CD4-positive, alpha-beta T cell treated with Interleukin-1 beta for 1 hour (primary cell): ENCODE measurements at places on chromosomes 16 and 17.
A peak's percentile ranks its signal among the peaks of the same experiment; 100 is the strongest.

DNA sequence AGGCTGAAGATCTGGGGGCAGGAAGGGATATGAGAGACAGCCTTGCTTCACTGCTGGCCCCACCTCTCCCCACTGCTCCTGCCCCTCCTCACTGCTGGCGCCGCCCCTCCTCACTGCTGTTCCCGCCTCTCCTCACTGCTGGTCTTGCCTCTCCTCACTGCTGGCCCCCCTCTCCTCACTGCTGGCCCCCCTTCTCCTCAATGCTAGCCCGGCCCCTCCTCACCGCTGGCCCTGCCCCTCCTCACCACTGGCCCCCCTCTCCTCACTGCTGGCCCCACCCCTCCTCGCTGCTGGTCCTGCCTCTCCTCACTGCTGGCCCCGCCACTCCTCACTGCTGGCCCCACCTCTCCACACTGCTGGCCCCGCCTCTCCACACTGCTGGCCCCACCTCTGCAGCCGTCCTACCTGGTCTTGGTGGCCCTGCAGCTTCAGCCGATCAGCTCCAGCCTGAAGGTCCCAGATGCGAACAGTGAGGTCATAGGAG, 9.5 kb upstream of the PAM16 start:
- DNase-seq, result no peak

- DNase-seq, result no peak
Measured at GRCh38 chr17:77034677-77035424, 105.9 kb upstream of the SEC14L1 start.

DNA sequence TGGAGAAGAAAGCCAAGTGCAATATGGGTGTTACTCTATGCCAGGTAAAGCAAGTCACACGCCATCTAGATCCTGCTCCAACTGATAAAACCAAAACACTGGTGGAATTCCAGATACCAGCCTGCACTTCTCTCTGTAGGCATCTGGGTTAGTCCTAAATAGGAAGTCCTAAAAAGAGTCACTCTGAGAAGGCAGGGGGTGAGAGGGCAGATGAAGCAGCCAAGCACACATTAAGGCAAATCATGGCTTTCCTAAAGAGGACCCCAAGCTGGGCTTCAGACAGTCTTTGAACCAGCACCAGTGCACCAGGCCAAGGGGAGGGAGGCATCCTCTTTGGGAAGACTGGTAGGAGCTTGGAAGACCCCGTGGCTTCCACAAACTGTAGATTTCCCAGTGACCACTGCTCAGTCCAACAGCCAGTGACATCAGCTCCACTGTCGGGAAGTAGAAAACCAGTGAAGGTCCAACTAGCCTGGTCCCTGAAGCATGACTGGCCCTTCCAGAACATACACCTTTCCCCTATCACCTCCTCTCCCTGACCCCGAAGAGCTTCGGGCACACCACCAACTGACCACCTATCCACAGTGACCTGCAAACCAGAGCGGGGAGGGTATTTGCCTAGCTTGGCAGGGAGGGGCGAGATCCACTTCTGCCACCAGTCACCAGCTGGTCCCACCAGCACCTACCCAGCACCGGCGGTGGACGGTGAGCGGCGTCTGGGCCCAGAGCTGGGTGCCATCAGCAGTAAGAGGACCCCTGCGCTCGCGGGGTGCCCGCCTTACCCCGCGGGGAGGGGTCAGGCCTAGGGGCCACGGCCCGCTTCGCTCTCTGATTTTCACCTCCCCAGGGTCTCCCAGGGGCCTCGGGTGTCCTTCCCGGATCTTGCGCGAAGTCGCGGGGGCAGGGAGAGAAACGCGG, 1.0 kb downstream of the LITAF start:
- no peak for DNase-seq

- no peak for DNase-seq
Measured at GRCh38 chr16:78523212-78523985, 423.9 kb downstream of the WWOX start.

GRCh38 chr16:83817022-83817421, 9.2 kb downstream of the HSBP1 start:
- DNase-seq, result no peak

- DNase-seq, result no peak
Measured at GRCh38 chr17:74181341-74181740, 22.1 kb upstream of the RPL38 start.

GRCh38 chr17:49694847-49695697, 12.7 kb downstream of the SLC35B1 start:
- DNase-seq, result peak; percentile 67

DNA sequence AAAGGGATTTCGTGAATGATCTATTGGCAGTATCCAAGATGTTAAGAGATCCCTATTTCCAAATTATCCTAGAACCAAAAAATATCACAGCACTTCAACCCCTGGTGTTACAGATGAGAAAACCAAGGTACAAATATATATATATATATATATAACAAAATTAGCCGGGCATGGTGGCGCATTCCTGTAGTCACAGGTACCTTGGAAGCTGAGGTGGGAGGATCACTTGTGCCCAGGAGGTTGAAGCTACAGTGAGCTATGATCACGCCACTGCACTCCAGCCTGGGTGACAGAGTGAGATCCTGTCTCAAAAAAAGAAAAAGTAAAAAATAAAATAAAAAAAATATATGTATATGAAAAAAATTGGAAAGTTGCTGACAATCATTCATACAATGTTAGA, 637 bp upstream of the CLN3 start:
- DNase-seq, result no peak

- no peak for DNase-seq
Measured at GRCh38 chr16:23423496-23424049, 29.4 kb downstream of the COG7 start.

DNA sequence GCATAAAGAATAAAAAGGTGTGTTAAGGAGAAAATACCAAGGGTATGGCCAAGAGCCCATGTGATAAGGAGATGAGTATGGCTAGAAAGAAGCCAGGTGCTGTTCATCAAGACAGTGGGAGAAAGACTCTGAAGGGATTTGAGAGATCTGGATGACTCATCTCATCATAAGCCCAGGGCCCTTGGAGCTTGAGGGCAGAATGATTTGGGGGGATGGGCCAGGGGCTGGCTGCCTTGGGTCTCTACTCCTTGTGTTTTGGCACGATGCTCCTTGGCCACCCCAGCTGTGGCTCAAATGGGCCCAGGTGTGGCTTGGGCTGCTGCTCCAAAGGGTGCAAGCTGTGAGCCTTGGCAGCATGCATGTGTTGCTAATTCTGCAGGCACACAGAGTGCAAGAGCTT, 14.5 kb upstream of the TNFRSF13B start:
- DNase-seq, result no peak

- peak; percentile 79 for DNase-seq
Measured at GRCh38 chr17:58335779-58336455, 7.3 kb upstream of the TSPOAP1 start.

DNA sequence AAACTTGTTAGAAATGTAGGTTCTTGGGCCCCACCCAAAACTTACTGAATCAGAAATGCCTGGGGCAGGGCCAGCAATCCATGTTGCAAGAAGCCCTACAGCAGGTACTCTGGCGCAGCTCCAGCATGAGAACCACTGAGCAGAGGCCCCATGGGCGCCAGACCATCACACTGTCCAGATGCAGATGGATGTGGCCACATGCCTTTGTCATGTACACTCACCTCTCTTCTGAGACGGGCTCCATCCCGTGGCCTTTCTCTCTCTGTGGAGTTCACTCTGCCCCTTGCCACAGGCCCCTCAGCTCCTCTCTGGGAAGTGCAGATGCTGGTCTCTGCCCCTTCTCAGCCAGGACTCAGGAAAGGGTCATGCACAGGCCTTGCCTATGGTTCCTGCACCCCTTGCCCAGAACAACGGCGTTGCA, 2.3 kb upstream of the CCNF start:
- DNase-seq, result no peak

- DNase-seq, result peak; percentile 78
Measured at GRCh38 chr17:77374170-77374936, 233.6 kb downstream of the SEC14L1 start.

GRCh38 chr16:52906281-52906680, 146.4 kb downstream of the CHD9NB start:
- DNase-seq, result no peak

- peak; percentile 4 for DNase-seq
Measured at GRCh38 chr16:14003074-14003570, 68.0 kb upstream of the MRTFB start.

GRCh38 chr16:87661561-87661960, 59.3 kb downstream of the JPH3 start:
- peak; percentile 39 for DNase-seq

GRCh38 chr17:13030459-13031300, 12.9 kb upstream of the ELAC2 start:
- DNase-seq, result peak; percentile 29

GRCh38 chr16:55002419-55002818, 71.8 kb downstream of the IRX5 start:
- DNase-seq, result no peak

DNA sequence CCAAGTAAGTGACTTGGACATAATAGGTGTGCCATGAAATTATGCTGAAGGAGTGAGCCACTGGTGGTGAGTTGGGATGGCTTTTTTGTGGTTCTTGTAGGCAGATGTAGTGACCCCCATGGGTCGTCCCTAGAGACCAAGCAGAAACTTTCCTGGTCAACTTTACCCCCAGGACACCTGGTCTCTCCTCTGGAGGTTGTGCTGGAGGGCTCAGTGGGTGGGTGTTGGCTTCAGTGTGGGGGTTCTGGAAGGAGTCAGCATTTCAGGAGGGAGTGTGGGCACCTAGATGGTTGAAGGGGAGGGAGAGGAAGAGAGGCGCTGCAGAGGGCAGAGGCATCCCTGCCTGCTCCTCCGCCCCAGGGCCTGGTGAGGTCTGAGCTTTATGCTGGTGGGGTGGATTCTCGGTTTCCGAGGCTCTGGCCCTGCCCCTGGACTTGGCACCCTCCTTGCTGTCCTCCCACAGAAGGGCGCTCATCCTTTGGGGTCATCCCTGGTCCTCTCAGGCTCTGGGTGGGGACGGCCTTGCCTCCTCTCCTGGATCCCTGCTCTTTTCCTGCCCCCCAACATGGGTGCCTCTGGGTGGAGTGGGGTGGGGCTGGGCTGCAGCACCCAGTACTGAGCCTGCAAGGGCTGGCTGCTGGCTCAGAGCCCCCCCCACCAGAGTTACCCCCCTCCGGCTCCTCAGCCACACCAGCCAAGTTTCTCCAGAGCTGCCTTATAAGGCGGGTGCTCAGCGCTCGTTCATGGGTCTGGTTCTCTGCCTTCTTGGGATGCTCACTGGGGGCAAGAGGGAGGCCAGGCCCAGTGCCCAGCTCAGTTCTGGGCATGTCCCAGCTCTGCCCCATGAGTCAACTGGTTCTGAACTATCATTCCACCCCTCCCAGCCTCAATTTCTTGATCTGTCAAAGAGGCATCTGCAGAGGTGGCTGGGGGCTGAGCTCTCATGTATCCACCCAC, 266.8 kb downstream of the SEC14L1 start:
- DNase-seq, result no peak

DNA sequence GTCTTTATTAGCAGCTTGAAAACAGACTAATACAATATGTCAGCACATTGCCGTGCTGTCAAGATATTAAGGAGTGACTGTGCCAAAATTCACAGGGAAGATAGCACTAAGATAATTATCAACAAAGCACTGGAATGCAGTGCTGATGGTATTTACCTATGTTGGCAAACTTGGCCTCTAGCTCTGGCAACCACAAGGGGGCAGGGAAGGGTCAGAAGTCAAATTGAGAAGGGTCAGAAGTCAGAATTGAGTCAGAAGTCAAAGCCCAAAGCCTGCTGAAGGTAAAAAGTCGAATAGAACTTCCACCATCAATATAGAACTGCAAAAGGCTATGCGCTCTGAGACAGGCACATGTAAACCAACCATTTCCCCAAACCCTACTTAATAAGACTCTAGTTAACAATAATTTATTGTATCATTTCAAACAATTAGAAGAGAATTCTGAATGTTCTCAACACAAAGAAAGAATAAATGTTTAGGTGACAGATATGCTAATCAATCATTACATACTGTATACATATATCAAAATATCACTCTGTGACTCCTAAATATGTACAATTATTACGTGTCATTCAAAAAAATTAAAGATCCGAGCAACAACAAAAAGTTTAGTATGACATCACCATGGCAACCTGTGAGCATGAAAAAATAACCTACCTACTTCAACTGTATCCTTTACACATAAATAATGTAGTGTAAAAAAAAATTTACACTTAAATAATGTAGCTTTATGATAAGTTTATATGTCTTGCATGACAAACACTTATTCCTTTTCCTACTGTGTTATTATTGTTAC, 916.1 kb downstream of the KCNJ2 start:
- no peak for DNase-seq

DNA sequence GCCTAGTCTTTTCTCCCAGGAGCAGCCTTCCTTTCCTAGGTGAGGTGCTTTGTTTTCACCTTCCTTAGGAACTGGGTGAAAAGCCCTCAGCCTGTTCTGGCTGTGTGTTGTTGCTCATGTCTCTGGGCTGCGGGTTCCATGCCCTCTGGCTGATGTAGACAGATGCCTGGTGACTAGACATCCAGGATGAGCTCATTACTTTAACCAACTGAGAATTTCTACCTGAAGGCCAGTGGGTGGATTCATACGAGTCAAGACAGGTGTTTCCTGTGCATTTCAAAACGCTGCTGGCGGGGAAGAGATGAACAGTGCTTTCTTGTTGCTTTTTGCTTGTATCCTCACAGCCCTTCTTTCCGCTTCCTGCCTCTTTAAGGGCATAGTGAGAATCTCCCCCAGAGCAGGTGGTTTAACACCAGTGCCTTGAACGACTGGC, 22.3 kb downstream of the SAP30BP start:
- peak; percentile 54 for DNase-seq

GRCh38 chr17:39376434-39376833, 25.0 kb downstream of the FBXL20 start:
- no peak for DNase-seq

DNA sequence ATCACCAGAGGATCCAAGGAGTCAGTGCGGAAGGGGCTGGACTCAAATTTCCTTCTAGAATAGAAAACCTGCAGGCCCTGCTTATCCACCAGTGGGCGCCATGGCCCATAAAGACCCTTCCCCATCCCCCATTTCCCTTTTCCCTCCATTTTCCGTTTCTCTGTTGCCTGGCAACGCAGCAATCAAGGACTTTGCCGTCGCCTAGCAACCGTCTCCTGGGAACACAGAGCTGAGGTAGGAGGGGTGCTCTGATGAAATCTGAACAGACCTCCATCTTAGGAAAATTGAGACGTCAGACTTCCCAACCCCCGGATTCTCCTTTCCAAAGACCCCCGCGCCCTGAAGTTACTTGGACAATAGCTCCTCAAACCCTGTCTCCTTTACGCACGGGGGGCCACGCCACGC, 5.7 kb downstream of the DLG4 start:
- DNase-seq, result peak; percentile 90

GRCh38 chr17:5703736-5704135, 119.4 kb upstream of the NLRP1 start:
- no peak for DNase-seq

DNA sequence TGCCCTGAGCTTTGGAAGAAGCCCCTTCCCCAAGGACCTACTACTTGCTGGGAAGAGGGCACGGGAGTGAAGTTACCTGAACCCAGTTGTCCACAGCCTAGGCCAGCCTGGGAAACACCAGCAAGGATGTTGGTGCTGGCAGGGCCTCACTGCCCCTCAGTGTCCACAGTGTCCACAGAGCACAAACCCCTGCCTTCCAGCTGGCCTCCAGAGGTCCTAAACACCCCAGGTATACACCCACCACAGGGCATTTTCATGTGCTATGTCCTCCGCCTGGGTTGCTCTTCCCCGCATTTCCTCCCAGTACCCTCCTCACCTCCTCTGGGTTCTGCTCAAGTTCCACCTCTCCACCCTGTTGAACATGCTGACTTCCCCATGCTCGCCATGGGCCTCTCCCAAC, 4.2 kb upstream of the PEMT start:
- DNase-seq, result no peak

- no peak for DNase-seq
Measured at GRCh38 chr17:2331303-2331702, 5.0 kb downstream of the TSR1 start.
